Renal pelvis (tissue), 12 donors: ENCODE measurements at places on chromosomes 2 and 18.

GRCh38 chr2:106812383-106812782, 73.6 kb downstream of the ST6GAL2 start:
- peak; percentile 52 for DNase-seq

GRCh38 chr2:1620081-1620480, 124.2 kb downstream of the PXDN start:
- DNase-seq, result no peak

- no peak for DNase-seq
Measured at GRCh38 chr18:69843015-69843414, 104.7 kb downstream of the CD226 start.

- DNase-seq, result no peak
Measured at GRCh38 chr2:64479259-64480117, 25.5 kb downstream of the LGALSL start.

- DNase-seq, result no peak
Measured at GRCh38 chr2:172826522-172826921, 90.9 kb downstream of the RAPGEF4 start.

DNA sequence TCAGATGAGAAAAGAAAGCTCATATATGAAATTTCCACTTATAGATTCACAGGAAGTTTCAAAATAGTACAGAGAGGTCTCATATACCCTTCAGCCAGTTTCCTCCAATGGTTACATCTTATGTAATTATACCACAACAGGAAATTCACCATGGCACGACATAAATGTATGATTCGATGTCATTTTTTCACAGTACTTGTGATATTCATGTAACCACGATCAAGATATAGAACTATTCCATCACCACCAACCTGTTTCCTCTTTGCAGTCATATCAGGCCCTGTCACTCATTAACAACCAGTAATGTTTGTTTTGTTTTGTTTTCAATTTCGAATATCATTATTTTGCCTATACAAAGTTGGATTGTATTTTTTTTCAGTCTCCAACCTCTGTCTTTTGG, 314.3 kb upstream of the POU3F3 start:
- no peak for DNase-seq

- DNase-seq, result no peak
Measured at GRCh38 chr2:29009270-29009669, 28.2 kb downstream of the TOGARAM2 start.

- DNase-seq, result no peak
Measured at GRCh38 chr2:14297906-14298305, 334.6 kb upstream of the LRATD1 start.

GRCh38 chr2:212157012-212157411, 381.6 kb downstream of the ERBB4 start:
- no peak for DNase-seq

DNA sequence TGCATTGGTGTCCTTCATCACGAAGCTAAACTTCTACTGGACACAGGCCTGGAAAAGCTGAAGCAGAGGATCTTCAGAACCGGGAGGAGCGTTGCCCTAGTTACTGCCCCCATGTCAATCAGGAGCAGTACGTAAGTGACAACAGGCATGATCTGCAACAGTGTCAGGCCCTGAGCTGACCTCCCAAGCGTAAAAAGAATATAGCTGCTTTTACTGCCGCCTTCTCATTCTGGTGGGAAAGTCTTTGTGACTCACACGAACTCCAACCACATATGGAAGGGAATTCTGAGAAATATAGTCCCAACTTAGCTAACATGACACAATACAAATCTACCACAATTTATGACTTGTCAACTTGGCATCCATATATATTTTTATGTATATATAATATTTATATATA, 1007.7 kb upstream of the CDH2 start:
- DNase-seq, result no peak

- DNase-seq, result no peak
Measured at GRCh38 chr2:20622731-20623130, 28.2 kb downstream of the HS1BP3 start.

DNA sequence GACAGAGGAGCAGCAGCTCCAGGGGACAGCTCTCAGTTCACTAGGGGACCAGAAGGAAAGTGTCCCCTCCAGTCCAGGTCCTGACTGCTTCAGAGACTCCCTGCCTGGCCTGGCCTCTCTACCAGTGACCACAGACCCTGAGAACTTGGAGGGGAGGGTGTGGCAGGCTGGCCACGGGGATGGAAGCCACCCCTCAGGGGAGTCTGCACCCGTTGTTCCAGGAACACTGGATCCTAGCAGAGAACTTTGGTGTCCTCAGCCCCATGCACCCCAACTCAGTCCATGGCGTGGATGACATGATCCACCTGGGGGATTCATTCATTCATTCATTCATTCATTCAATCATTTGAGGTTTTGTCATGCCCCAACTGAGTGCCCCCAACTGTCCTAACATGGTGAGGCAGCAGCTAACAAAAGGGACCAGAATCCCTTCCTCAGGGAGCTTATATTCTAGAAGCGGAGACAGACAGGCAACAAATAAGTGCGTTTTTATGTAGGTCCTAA, 31.9 kb downstream of the MYO7B start:
- no peak for DNase-seq

GRCh38 chr2:163348857-163349380, 386.9 kb downstream of the FIGN start:
- DNase-seq, result peak; percentile 27
